ENCODE measurements at places on chromosomes 1 and 21. TPM values are rescaled to one million over a fixed set of nuclear protein-coding genes. Genes with fewer than 3 reads are reported as not detected.

DNA sequence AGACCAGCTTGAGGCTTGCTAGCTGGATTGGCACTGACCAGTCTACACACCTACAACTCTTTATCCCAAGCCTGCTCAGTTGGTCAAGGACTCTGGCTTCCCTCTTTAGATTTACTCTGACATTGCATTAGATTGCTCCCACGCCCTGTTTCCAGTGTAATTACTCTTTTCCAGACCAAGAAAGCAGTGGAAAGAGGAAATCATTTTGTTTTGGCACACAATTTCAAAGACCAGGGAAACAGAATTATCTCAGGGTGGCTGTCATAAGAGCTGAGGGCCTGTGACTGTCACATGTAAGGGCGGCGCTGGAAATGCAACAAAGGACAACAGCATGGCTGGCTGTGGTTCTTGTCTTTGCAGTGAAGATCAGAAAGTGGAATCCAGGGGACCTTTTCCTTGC, 302.7 kb downstream of the HHAT start:
- no peak for DNase-seq

DNA sequence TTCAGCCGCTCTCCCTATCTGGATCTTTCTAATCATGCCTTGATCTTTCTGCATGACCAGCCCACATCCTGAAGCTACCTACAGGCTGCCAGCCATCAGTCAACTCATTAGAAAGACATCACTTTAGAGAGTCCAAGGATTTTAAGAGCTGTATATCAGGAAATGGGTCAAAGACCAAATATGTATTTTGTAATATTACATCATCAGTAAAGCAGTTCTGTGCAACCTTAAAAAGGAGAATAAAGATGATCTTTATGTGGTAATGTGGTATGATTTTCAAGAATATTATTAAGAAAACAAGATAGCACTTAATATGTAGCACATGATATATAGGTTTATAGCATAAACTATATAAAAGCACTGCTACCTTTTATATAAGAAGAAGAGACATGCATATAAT, 47.6 kb downstream of the SLC30A7 start:
- no peak for DNase-seq

AMY2B gene
- total RNA-seq, result 2.6 TPM

FRRS1 gene
- total RNA-seq, result 2.0 TPM

- no peak for DNase-seq
These were observed 7.5 kb upstream of the LEPR start for GRCh38 chr1:65412984-65413375.

C1QA gene
- total RNA-seq, result not detected

GRCh38 chr1:39204441-39205081, at the start of gene MACF1:
Gene MACF1, plus strand, starts transcription at chr1:39204695. Its CDS starts 328 bp downstream, at chr1:39205023.
- no peak for DNase-seq

OLFML2B gene
- total RNA-seq, result 120 TPM

DNA sequence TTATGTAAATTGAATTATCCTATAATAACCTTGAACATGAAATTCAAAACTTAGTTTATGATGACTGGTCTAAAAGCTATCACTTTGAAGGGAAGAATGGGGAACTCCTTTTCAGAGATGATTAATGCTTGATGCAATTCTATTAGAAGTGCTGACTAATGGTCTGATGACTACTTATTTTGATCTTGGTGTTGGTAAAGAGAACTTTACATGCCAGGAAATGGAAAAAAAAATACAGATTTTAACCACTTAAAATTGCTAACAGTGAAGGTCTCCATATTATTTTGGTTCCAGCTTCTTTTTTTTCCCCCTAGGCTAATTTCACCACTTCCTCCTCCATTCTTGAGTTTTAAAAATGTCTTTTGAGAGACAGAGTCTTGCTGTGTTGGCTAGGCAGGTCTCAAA, 22.9 kb downstream of the S1PR1 start:
- no peak for DNase-seq

IL19 gene
- total RNA-seq, result not detected

GRCh38 chr1:20072771-20073170, 2.8 kb downstream of the PLA2G5 start:
- DNase-seq, result no peak

DNA sequence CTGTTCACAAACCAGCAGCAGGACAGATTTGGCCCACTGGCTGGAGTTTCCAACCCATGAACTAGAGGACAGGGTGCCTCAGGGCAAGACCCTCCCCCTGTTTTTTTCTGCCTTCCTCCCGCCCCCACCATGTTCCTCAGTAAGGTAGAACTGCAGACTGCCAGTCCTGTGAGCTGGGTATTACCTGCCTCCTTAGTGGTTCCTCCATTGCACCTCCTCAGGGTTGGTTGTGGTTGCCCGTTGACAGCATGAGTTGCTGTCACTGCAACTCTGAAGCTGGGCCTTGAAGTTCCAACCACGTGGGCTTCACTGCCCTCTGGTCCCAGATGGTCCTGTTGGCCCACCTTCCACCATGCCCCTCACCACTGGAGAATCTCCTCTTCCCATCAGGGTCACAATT, 28.8 kb downstream of the TENT5C start:
- DNase-seq, result no peak

- DNase-seq, result no peak
These were observed 11.3 kb upstream of the MFSD2A start for GRCh38 chr1:39943471-39944290.

- DNase-seq, result peak; percentile 68
These were observed 398 bp downstream of the PTPRU start for GRCh38 chr1:29236712-29237128.

DNA sequence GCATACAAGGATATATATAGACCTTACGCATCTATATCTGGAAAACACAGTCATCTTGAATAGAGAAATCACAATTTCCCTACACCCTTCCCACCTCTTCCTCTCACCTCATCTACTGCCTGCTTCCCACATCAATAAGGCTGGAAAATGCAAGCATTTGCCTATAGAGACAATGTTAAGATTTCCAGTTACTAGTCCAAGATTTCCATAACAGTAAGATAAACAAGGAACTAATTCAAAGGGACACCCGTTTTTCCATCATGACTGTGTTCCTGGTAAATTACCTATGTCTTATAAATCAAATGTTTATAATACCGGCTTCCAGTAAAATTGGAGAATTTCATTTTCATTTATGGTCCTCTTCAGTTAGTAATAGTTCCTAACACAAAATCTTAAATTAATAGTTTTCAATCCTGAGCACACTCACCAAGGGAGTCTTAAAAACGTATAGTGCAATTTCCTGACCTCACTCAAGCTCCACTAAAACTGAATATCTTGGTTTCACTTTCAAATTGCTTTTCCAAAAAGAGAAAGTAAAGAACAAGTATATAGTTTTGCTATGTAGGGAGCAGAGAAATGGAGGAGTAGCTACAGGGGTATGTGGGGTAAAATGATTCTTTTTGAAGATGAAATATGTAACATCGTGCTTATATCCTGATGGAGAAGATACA, 398.7 kb downstream of the PLPP3 start:
- DNase-seq, result no peak

DNA sequence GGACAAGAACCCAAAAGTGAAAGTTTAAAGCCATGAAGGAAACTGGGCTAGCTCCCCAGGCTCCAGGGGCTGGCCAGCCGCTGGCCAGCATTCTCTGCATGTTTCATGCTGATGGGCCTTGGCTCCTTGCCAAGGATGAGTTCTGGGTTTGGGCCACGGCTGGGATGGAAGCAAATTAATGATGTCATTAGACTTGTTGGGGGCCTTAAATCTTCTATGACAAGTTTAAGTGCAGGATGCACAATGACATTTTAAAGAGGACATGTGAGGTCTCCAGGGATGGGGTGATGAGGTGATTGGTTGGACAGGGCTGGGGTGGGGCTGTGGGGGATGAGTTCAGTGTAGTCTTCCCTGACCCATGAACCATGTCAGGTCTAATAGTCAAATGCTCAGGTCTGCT, 199.6 kb downstream of the TRABD2B start:
- no peak for DNase-seq

EPHA2 gene
- 38.5 TPM for total RNA-seq

PAPPA2 gene
- total RNA-seq, result 1.00 TPM

- DNase-seq, result no peak
These were observed 6.8 kb downstream of the HES2 start for GRCh38 chr1:6412896-6413295.

AMY1B gene
- not detected for total RNA-seq

- no peak for DNase-seq
These were observed 158.9 kb upstream of the COA6 start for GRCh38 chr1:234214129-234214910.

DNA sequence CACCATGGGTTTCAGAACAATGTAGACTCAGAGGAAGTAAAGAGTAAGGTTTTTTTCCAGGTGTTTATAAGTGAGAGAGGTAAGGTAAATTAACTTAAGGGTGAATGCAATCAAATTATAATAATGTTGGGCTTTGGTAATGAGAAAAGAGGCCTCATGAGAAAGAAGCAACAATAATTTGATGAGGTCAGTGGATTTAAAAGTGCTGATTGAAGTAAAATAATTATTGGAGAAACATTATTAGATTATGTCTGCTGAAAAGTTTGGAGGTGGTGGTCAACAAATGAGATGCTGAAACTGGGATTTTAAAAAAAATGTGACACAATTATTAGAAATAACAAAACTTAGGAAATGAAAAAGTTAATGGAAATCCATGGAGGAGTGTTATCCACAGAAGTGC, 187.4 kb upstream of the BRINP3 start:
- no peak for DNase-seq

GRCh38 chr21:33836408-33836807, 79.2 kb downstream of the ATP5PO start:
- DNase-seq, result peak; percentile 69

DNA sequence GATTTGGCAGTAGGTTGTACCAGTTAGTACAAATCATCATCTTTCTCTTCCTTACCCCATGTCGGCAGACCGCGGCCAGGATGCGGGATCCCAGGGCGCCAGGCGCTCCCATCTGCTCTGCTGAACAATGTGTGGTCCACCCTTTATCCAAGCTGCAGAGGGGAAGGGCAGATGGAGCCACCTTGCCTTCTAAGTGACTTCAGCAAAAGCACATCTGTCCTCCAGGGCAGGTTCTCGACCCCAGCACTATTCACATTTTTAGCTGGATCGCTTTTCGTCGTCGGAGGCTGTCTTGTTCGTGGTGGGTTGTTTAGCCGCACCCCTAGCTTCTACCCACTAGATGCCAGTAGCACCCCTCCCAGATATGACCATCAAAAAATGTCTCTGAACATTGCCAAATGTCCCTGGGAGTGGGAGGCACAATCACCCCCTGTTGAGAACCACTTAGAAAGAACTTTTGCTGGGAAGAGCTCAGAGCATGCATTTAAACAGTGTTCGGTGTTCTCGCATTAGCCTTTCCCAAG, 58.1 kb upstream of the SIM2 start:
- DNase-seq, result no peak

DNA sequence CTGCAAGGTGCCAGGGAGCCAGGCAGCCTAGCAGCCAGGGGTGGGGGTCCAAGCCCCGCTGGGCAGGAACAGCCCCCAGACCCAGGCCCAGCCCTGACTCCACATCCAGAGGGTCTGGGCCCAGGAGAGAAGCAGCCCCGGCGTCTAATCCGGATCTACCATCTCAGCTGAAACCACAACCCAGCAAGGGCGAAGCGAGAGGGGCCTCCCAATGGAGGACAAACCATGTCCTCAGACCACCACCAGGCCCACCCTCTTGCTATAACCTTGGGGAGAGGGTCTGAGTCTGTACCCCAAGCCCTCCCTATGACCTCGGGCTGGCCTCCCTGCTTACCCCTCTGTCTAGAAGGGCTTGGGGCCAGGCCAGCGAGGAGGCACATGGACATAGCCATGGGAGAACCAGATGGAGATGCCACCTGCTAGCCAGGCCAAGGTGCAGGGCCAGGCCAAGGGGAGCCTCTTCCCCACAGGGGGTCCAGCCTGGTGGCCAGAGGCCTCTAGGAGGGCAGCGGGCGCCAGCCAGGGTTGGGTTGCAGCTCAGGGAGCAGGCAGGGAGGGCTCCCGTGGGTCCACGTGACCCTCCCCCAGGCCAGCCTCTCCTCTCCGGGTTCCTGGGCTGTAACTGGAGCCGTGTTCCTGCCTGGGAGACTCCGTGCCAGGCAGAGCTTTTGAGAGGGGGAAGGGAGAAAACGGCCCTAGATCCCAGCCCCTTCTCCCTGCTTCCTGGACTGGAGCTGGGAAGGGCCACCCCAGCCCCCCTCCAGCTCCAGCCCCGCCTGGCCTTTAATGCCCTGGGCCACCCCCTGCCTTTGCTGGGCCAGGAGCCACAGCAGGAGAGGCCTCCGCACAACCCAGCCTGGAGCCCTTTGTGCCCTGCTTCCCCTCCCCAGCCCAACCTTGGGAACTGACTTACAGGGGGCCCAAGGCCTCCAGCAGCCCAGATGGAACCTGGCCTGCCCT, 2.5 kb downstream of the WNT9A start:
- DNase-seq, result peak; percentile 84

DCST1 gene
- total RNA-seq, result not detected

DNA sequence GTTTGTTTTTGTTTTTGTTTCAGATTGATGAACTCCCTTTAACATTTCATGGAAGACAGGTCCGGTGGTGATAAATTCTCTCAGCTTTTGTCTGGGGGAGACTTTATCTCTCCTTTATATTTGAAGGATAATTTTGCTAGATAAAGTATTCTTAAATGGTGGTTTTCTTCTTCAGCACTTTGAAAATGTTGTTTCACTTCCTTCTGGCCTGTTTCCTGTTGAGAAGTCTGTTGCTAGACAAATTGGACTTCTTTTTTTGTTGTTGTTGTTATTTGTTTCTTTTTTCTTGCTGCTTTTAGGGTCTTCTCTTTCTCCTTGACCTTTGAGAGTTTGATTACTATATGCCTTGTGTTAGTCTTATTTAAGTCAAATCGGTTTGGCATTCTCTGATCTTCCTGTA, 50.8 kb downstream of the CRP start:
- DNase-seq, result no peak

FNDC5 gene
- total RNA-seq, result 4.6 TPM

Measured in chondrocyte (in vitro differentiated cells).